ENCODE measurements at places on chromosomes 1 and 21.

- DNase-seq = no peak
Observed at GRCh38 chr1:17596651-17597509, 57.4 kb downstream of the ARHGEF10L start.

- no peak for DNase-seq
Observed at GRCh38 chr1:48038270-48038767, 41.1 kb upstream of the TRABD2B start.

GRCh38 chr1:7893529-7894180 lies 40.8 kb upstream of the UTS2 start:
- no peak for DNase-seq

DNA sequence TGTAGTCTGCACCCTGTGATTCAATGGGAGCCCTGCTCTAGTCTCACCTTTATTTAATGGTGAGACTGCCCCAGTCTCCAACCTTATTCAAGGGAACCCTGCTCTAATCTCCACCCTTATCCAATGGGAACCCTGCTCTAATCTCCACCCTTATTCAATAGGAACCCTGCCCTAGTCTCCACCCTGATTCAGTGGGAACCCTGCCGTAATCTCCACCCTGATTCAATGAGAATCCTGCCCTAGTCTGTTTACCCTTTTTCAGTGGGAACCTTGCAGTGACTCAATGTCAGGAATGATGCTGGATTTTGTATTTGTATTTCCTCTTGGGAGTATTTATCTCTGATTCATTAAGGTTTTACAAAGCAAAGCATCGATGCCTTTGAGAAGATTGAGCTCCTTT lies 39.5 kb downstream of the TRPM2 start:
- no peak for DNase-seq

GRCh38 chr1:164619006-164619784 lies 60.2 kb downstream of the PBX1 start:
- DNase-seq = no peak

- DNase-seq = no peak
Observed at GRCh38 chr1:204558467-204558866, 42.3 kb downstream of the MDM4 start.

- DNase-seq = no peak
Observed at GRCh38 chr1:156641761-156642264, at the start of gene BCAN. Gene BCAN, plus strand, starts transcription at chr1:156642117. Its CDS starts 3,938 bp downstream, at chr1:156646055.

DNA sequence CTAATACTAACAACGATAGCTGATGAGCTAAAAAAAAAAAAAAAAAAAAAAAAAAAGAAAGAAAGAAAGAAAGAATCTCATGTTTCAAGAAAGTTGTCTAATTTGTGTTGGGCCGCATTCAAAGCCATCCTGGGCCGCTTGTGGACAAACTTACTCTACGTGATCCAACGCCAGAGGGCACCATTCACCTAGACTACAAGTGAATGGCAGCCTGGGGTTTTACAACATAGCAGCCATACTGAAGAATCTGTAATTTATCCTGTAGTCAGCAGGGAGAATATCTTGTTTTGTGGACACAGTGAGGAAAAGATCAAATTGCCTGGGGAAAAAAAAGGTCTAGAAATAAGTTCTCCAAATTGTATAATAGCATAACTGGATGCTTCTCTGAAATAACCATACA lies 47.0 kb downstream of the CYP2J2 start:
- no peak for DNase-seq

Data from RWPE2 (cell line).